NCI-H226 (cell line): ENCODE measurements at places on chromosomes 5 and 9.

DNA sequence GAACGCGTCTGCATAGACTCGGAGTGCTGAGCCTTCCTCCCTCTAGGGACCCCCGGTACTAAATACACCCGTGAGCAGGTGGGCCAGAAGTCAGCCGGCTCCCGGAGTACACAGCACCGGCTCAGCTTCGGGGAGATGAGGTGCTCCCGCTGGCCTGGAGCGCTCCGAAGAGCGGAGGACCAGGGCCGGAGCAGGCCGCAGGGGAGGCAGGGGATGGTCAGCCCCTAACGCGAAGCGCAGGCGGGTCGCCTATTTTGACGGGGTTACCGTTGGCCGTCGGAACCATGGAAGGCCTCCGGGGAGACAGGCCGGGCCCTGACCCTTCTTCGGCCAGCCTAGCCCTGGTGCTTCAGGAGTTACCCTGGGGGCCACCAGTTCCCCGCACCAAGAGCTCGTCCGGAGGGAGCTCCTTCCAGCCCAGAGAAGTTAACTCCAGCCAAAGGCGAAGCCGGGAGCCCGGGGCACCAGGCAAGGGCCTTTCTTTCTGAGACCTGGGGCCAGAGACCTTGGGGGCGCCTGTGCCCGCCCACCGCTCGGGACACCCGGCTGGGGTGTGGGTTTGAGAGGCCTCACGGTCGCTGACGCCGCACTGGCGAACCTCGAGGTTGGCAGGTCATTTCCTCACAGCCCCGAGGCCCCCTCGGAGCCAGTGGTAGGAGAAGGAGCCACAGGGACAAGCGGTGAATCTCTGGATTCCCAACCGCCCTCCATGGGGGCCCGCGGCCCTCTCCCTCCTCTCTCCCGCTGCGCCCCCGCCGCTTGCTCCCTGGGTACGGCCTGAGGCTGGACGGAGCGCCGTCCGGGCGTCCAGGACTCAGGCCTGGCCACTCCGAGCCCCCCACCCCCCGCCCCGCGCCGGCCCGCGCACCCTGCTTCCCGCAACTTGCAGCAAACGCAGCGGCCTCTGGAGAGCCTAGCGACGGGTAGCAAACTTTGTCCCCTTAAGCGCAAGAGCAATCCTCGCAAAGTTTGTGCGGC lies 3.4 kb upstream of the IRX4 start:
- no peak for DNase-seq

GRCh38 chr9:75918154-75918553 lies 27.7 kb downstream of the PCSK5 start:
- DNase-seq: no peak

GRCh38 chr9:133027134-133027533 lies 3.7 kb upstream of the GTF3C5 start:
- DNase-seq: no peak

GRCh38 chr5:132342291-132343180 lies 27.0 kb upstream of the SLC22A5 start:
- DNase-seq: no peak

- DNase-seq: no peak
Observed at GRCh38 chr9:99130069-99130468, 25.2 kb downstream of the TGFBR1 start.

DNA sequence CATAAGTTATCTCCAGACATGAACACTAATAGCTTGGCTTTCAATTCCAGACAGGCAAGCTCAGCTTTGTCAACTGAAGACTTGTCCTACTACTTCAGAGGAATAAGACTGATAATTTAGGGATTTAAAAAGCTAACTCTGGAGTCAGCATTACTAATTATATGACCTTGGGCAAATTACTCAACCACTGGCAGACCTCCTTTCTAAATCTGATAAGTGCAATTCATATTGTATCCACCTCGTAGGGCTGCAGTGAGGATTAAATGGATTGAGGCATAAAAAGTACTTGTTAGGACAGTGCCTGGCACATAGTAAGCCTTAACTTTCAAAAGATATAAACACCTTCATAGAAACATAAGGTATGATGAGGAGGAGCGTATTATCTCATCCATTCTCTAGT lies 104.4 kb downstream of the KLHL3 start:
- DNase-seq: no peak

DNA sequence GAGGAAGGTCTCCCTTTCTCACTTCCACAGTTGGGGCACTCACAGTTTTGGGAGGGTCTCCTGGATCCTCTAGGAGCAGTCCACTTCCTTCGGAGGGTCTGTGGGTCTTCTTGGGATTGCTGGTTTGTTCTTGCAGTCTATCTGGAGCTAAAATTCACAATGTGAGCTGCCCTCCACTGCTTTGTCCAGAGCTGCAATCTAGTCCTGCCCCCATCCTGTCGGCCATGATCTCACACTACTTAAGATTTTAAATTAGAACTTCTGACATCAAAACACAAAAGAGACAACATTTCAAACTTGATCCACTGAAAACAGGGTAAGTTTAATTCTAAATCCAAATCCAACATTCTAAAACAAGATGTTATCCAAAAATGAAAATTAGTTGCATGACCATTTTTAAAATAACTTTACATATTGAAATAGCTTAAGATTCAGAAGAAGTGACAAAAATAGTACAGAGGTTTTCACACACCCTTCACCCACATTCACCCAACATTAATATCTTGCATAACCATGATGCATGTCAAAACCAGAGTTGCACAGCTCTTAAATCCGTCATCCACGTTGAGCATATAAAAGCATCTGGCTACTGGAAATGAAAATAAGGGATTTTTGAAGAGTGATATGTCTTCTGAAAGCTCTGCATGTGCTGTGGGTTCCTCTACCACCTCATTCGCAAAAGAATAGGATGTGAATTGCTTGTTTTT lies 113.7 kb upstream of the EPB41L4A start:
- no peak for DNase-seq
